ENCODE measurements at places on chromosomes 12 and 14.

GRCh38 chr12:49223122-49223521, 34.2 kb upstream of the TUBA1A start:
- DNase-seq = no peak

GRCh38 chr12:30797689-30798088, 42.9 kb upstream of the CAPRIN2 start:
- DNase-seq = no peak

DNA sequence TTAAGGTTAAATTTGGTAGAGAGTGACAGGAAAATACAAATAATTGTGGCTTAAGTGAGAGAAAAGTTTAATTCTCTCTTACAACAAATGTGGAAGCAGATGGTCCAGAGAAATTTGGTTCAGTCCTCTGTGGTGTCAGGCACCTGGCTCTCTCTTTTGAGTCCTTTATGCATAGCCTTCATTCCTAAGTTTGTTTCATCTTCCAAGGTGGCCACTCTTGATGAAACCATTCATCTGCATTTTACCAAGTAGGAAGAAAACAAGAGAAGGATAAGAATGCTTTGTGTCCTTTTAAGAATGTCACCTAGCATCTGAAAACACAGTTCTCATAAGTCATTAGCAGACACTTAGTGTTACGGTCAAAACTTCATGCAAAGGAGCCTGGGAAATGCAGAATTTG, 442.5 kb downstream of the CCER1 start:
- DNase-seq = no peak

DNA sequence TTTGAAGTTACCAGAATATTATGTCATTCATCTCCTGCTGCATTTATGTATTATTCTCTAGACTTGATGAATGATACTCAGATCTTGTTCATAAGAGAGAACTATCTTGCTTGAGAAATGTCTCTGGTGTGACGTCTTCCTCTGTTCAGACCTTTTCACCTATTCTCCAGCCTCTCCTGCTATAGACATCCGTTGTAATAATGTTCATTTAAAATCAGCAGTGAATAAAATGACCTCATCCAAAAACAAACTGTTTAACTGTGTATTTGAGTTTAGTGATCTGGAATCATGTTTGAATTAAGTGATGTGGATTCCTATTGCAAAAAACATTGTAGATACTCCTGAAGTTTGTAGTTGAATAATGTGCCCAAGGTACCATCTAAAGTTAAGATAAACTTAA, 487.1 kb downstream of the PCNX1 start:
- DNase-seq = no peak

- no peak for DNase-seq
These were observed 2.4 kb downstream of the ETNK1 start for GRCh38 chr12:22627371-22627770.

DNA sequence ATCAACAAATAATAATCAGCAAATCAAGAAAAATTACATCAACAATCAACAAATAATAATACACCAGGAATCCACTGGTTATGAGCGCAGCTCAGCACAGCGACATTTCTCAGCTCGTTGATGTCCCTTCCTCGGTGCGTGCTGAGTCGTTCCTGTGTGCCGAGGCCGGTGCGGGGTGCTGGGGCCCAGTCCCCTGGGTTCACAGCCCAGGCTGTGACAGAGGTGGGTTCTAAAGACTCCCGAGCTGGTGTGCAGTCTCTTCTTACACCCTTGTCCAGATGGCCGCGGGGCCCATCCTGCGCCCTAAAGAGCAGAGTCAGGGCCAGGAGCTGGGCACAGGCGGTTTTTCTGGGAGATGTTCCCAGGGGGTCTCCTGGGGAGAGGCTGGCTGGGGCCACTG, 26.9 kb upstream of the TRAF3 start:
- no peak for DNase-seq

GRCh38 chr14:69615496-69616407, 4.4 kb downstream of the SUSD6 start:
- peak; percentile 59 for DNase-seq

DNA sequence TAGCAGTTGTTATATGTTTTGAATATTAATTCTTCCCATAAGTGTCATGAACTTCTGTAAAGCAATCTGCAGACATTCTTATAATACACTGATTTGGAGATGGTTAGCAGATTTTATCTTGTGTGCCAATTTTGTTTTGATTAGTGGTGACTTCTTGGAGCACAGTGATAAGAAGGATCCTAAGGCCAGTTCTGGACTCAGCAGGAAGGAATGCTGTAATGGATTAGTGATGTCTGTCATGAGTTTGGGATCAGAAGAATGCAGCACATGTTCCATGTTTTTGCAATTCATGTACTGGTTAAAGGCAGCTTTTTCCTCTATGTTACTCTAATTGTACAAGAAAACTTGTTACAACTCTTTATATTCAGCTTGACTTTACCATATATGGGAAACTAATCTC, 91.5 kb downstream of the UNC79 start:
- no peak for DNase-seq

DNA sequence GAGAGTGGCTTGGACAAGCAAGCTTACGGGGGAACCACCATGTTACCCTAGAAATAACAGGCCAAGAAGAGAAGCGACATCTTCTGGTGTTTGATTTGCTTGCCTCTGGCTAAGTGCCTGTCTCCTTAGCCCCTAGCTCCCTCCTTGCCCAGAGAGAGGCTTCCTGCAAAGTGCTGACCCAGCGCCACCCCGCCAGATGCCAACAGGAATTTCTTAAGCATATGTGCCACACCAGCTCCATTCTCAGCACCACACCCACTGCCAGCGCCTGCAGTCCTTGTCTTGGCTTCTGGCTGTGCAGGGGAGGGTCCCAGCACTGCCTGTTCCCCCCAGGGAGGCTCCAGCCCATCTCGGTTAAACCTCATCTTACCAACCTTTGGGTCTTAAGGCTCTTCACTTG, 74.2 kb upstream of the NCOR2 start:
- DNase-seq = no peak

GRCh38 chr12:123099560-123100192, 51.2 kb downstream of the PITPNM2 start:
- no peak for DNase-seq
